SW 1271 (cell line): ENCODE measurements at places on chromosomes 3 and 15.

GRCh38 chr3:147311716-147312115 lies 94.6 kb downstream of the ZIC4 start:
- DNase-seq = no peak

DNA sequence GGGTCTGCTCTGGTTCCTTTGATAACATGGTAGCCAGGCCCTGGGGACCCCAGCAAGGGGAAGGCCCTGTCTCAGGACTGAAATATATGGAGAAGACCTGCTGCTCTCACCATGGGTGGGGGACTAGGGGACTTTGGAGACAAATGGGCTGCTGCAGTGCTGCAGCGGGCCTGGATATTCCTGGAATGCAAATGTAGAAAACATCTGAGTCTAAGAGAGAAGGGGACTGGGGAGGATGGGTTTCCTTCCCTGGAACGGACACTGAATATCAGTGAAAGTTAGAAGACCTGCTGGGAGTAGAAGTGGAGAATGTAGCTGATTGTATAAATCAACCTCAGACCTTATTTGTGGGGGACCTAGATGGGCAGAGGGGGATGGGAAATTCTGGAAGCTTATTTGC lies 3.1 kb upstream of the HCN4 start:
- DNase-seq = no peak

GRCh38 chr3:122168044-122168443 lies 15.4 kb upstream of the CASR start:
- no peak for DNase-seq

GRCh38 chr15:100821327-100821726 lies 58.3 kb upstream of the ALDH1A3 start:
- no peak for DNase-seq

- no peak for DNase-seq
Measured at GRCh38 chr3:48662753-48663488, at the start of gene CELSR3. TSS of gene CELSR3 (minus strand) at chr3:48662886. CDS start at chr3:48662634, 252 bp downstream.

DNA sequence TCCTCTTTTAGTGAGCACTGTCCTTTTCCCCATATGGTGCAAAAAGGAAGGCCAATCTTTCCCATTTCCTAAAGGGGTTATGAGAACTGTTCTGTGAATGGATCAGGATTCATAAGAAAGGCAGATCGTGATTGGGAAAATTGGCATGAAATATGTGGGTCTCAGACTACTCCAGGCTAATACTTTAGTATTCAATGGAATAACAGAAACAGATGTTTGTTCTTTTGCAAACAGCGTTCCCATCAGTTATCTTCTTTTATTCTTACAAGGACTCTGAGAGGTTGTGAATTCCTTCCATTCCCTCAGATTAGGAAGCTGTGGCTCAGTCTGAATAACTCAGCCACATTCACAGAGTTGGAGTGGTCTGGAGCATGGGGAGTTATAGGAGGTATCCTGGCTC lies 51.3 kb upstream of the MTMR10 start:
- DNase-seq = no peak

- no peak for DNase-seq
Measured at GRCh38 chr3:171228240-171228639, 201.7 kb upstream of the SLC2A2 start.

DNA sequence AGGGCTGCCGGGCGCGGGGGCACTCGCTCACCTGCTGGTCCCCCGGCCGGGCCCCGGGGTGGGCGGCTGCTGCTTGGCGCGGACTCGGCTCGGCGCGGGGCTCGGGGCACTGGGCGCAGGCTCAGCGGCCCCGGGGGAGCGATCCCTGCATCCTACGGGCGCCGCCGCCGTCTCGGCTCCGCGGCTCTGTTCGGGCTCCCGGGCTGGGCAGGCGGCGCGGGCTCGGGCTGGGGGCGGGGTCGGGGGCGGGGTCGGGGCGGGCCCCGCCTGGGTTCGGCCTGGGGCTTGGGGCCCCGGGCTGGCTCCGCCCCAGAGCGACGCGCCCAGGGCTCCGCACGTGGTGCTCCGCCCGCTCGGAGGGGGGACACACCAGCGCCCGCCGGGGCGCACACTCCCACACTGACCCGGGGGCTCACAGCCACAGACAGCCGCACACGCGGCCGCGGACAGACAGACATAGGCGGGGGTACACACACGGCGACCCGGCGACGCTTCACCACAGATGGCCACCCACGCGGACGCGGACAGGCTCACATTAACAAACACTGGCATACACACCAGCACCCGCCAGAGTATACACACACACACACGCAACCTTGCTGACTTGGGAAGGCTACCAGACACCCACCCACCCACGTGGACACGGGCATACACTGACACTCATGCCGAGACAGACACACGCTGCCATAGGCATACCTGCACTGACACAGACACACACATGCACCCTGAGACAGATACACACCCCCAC lies at the start of gene SCN5A:
SCN5A (minus strand) TSS at position 188 of the 748 bp plus-strand sequence. CDS start 16,380 bp downstream, outside the sequence.
- peak; percentile 66 for DNase-seq

- DNase-seq = no peak
Measured at GRCh38 chr15:51623386-51623938, 891 bp upstream of the DMXL2 start.

DNA sequence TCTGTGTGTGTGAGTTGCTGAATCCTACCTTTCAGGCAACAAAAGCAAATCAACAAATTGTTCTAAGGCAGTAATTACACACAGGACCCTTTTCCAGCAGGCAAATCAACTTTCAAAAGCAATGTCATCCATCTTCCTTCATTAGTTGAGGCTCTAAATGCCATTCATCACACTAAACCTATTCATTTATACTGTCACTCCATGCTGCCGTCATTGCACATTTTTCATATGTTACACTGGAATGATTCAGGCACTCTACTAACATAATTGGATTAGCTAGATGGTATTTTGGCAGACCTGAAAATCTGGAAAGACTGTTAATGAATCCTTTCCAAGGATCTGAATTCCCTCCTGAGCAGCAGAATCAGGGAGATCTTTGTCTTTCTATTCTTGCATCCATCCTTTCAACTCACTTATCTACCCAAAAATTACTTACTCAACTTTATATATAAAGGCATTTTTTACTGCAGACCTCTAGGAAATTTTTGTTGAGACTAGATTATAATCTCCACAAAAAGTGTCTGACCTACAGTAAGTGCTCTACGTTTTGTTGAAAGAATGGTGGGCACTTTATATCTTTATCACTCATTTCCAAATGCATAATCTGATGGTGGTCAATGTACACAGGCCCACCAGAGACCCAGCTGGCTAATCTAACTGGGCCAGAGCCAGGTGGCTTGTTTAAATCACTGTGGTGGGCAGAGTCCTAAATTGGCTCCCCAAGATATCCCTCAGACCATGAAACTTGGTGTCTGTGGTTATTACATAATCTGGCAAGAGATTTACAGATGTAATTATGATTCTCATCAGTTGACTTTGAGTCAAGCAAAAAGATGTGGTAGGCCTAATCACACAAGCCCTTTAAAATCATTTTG lies 25.0 kb downstream of the MIX23 start:
- no peak for DNase-seq

DNA sequence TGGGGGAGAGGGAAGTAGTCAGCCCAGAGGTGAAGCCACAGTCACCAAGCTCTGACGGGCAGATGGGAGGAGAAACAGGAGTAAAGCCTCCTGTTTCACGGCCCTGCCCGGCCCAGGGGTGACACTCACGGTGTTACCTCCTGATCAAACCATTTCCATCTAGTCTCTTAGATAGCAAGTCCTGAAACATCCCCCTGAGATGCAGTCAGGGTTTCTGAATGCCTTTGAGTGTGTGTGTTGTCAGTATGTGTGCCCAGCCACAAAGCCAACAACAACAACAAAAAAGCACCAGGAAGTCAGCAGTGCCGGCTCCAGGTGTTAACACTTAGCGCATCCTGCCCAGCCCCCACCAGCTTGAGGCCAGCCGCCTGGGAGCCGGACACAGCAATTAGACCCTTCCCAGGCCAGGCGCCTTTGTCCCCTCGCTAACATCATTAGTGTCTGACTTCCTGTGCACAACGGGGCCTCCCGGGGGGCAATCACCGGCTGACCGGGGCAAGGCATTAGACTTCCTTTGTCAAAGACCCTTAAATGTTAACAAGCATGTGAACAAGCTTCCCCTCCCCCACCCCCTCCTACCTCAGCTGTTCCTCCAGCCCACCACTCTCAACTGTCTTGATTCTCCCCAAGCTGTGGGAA lies 34.5 kb downstream of the IL17RD start:
- DNase-seq = no peak

- DNase-seq = no peak
Measured at GRCh38 chr3:124780761-124781475, 50.7 kb downstream of the UMPS start.

- DNase-seq = no peak
Measured at GRCh38 chr15:29233566-29233965, 36.1 kb downstream of the NSMCE3 start.

- DNase-seq = no peak
Measured at GRCh38 chr15:60960517-60960916, 268.6 kb downstream of the RORA start.

DNA sequence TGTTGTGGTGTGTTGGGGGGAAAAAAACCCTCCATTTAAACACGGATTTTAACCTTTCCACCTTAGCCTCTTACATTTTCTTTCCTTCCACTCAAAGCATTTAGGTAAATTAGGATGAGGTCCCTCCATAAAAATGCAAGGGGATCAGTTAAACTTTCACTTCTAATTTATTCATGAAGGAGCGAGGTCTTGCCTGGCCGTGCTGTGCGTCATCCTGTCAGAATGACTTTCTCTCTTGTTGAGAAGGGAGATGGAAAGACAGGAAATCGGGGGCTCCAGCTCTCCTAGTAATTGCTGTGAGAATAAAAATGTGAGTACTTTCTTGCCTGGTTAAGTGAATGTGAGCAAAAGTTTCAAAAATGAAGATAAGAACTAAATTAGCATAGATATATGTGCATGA lies 962.3 kb upstream of the NR2F2 start:
- no peak for DNase-seq

DNA sequence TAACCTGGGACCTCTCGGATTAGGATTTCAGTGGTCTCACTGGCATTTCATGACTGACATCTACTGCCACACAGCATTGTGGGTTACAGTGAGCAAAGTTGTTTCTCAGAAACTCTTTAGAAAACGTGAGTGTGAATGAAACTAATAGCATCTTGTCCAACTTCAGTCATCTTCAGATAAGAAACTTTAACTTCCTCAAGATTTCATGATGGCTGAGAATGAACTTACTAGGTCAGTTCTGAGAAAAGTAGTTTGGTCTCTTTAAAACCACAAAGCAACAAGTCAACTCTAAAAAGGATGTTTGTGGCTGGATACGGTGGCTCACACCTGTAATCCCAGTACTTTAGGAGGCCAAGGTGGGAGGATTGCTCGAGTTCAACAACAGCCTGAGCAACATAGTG lies 14.2 kb upstream of the HOMER2 start:
- DNase-seq = no peak

GRCh38 chr3:44761101-44761423 lies 357 bp downstream of the KIAA1143 start:
- no peak for DNase-seq

DNA sequence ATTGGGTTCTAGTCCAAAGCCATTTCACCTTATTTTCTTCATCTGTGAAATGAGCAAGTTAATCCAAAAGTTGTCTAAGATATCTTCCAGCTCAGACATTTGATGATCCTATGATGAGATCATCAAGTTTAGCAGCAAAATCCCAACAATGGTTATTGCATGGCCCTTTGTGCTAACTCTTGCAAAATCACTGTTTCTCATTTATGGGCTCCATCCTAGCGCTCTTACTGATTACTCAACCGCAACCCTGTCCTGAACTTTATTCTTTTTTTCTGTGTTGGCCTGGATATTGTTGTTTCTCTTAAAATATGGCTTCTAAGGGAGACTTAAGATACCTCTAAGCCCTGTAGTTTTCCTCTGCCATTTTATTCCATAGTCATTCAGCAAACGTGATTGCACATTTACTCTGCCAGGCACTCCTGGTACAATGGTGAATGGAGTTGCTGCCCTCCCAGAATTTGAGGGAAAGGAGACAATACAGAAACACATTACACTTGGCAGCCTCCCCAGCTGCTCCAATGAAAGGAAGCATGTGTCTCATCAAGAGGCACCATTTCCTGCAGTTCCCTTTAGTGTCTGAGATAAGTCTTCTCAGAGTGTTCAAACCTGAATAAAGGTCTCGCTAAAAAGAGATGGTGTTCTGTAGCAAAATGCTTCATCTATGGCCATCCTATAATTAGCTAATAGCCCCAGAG lies 4.4 kb downstream of the GXYLT2 start:
- DNase-seq = no peak

DNA sequence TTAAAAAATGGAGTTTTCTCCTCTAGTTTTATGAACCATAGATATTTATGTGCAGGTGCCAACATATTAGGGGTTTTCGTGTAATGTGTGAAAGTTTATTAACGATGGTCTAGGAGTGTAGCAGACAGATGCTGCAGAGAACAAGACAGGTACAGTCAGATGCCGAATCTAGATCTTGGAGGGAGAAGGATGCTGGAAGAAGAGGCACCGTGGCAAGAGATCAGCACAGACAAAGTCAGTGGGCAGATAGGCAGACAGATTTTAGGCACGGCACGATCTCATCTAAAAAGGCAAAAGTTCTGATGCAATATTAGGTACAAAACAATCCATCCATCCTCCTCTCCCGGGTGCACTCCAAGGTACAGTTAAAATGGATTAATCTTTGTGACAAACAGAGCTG lies 161.6 kb downstream of the TIGIT start:
- DNase-seq = no peak

GRCh38 chr3:126715432-126715831 lies 11.4 kb downstream of the CHCHD6 start:
- no peak for DNase-seq

- no peak for DNase-seq
Measured at GRCh38 chr3:66816090-66816761, 181.9 kb upstream of the KBTBD8 start.

DNA sequence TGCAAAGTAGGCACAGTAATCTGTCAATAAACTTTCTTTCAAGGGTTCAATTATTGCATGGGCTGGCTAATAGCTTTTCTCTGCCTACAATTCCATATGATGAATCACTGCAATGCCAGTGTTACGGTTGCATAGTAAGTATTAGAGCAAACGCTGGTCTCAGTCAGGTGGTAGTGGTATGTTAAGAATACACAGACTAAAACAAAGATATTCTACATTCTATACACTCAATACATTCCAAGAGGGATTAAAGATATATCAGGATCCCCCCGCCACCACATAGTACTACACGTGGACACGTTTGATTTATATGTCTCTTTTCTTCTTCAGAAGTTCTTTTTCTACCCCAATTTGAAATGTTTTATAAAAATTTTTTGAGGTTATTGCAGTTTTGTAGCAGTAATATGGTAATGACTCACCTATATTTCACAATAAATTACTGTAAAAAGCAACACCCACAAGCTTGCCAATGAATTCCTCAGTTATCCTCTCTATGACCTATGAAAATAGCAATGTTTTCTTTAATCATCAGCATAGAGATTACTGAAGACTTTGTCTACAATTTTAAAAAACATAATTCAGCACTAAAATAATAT lies 68.2 kb downstream of the CD200R1L start:
- peak; percentile 57 for DNase-seq

- no peak for DNase-seq
Measured at GRCh38 chr3:110677506-110677905, 394.1 kb upstream of the NECTIN3 start.

DNA sequence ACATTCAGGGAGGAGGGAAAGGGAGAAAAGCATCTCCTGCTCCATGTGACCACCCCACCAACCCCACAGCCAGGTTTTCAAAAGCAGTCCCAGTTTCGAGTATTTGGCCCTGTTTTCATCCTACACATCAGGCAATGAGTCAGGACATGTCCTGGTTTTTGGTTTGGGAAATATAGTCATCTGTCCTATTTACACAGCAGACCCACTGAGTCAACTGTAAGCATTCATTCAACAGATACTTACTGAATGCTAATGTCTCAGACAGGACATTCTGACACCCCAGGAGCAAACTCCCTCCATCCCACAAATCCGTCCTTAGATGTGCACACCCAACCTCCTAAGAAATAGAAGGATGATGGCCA lies 32.9 kb downstream of the IGDCC3 start:
- DNase-seq = no peak

GRCh38 chr15:70519616-70520015 lies 243.7 kb downstream of the UACA start:
- DNase-seq = no peak
